ENCODE measurements at places on chromosomes 16 and 17. TPM values are rescaled to one million over a fixed set of nuclear protein-coding genes. Genes with fewer than 3 reads are reported as not detected.

Gene CCDC40
- total RNA-seq = not detected

Gene ABCA8
- not detected for total RNA-seq

Gene SPAG7
- total RNA-seq = 57.6 TPM

Gene SPNS2
- 0.64 TPM for total RNA-seq

Gene XYLT1
- 47.7 TPM for total RNA-seq

Gene ZP2
- total RNA-seq = not detected

Gene LRRC75A
- total RNA-seq = 1.8 TPM

Gene CCL4L2
- total RNA-seq = 0.45 TPM

Gene TP53TG3B
- total RNA-seq = not detected

Gene RAB37
- 93.8 TPM for total RNA-seq

Measured in T-helper 2 cell treated with Interferon-gamma antibody and Interleukin-4, amounts not matched to agents 100 ng/mL and 5 ng/mL, for 36 hours (primary cell).